Right lung (tissue), 10 donors: ENCODE measurements at places on chromosomes 12 and 14. TPM values are rescaled to one million over a fixed set of nuclear protein-coding genes. Genes with fewer than 3 reads are reported as not detected.

- DNase-seq = no peak
Measured at GRCh38 chr12:8887285-8887715, 27.0 kb upstream of the PHC1 start.

DNA sequence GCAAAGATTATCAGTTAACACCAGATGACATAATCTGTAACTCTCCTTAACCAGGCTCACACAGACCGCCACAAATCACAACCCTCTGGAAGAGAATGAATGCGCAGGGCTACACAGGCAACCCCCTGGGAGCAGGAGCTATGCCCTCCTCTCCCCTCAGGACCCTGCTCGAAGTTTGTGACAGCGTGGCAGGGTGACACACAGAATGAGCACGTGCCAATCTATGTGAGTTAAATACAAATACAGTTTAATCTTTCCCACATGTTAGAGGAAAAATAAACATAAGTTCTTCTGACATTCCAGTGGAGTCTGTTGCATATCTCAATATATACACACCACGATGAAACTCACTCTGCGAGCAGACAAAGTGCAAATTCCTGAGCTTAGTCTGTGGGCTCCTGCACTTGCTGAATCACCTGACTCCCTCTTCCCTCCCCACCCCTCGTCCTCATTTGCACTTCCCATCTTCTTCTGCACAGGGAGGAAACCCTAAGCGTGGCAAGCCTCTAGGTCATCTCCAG lies 37.6 kb downstream of the BCAT1 start:
- DNase-seq = no peak

- DNase-seq = no peak
Measured at GRCh38 chr12:45010059-45010458, 40.8 kb downstream of the DBX2 start.

- no peak for DNase-seq
Measured at GRCh38 chr12:90938451-90938850, 16.5 kb downstream of the CCER1 start.

DNA sequence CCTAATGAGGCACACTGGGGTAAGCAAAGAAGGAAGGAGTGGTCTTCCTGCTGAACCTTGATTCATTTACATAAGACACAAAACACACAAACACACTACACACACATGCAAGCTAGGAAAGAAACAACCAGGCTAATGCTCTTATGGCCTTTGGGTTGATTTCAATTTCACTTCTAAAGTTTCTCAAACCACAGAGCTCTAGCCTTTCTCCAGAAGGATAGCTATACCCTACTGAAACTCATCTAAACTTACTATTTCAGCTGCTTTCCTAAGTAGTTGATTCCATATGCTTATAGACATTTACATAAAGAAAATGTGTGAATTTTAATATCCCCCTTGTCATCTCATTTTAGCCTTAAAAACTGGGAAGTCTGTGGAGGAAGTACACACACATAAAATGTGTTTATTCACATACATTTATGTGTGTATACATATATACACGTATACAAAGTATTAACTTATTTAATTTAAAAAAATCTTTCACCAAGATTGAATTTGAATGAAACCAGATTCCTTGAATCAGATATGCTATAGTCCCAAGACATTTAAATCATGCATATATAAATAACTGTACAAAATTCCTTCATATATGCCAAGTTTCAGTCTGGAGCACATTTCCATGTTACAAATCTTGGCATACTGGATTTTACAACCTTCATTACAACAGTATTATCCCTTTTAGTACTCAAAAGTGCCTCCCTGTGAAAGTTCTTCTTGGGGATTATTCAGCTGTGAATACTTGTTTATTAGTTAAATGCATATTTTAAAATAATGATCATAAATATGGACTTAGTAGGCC lies 231.8 kb upstream of the NPAS3 start:
- no peak for DNase-seq

GRCh38 chr12:40181490-40181889 lies 43.3 kb upstream of the LRRK2 start:
- DNase-seq = no peak

GRCh38 chr12:68865399-68866164 lies 57.6 kb downstream of the MDM2 start:
- DNase-seq = no peak

GRCh38 chr12:94585626-94586025 lies 64.7 kb downstream of the TMCC3 start:
- DNase-seq = no peak

DNA sequence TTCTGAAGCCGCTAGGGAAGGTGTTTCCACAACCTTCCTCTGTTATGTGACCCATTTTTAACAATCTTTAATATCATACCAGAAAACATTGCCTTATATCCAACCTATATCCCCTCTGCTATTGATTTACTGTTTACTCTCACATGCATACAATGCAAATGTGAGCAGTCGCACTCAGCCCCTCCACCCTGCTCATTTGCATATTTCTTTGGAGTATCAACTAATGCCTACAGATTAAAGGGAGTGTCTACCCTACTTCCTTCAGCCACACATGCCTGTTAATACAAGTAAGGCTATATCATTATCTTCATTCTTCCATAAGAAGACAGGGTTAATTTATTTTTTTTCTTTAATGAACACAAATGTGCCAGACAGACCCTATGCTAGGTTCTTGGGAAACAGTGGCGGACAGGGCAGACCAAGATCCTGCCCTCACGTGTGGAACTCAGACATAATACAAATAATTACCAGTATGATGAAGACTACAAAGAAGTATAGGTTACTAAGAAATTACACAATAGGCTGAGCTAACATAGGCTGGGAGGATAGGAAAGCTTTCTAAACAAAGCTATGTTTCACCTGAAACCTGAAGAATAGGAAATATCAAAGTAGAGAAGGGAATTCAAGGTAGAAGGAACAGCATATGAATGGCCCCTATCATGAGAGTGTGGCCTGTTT lies 107.3 kb upstream of the MDM1 start:
- DNase-seq = no peak

Gene GALC
- 32.2 TPM for polyA plus RNA-seq

Gene IAPP
- not detected for polyA plus RNA-seq
